ENCODE measurements at places on chromosomes 6 and 20. TPM values are rescaled to one million over a fixed set of nuclear protein-coding genes. Genes with fewer than 3 reads are reported as not detected.

The ASIP gene
- total RNA-seq = not detected

The IL20RA gene
- total RNA-seq = 2.4 TPM

The ZNF831 gene
- not detected for total RNA-seq

The LRRN4 gene
- 2.2 TPM for total RNA-seq

The DNAH8 gene
- total RNA-seq = not detected

The STMN3 gene
- total RNA-seq = 42.7 TPM
